ENCODE measurements at places on chromosomes 12 and 14.

DNA sequence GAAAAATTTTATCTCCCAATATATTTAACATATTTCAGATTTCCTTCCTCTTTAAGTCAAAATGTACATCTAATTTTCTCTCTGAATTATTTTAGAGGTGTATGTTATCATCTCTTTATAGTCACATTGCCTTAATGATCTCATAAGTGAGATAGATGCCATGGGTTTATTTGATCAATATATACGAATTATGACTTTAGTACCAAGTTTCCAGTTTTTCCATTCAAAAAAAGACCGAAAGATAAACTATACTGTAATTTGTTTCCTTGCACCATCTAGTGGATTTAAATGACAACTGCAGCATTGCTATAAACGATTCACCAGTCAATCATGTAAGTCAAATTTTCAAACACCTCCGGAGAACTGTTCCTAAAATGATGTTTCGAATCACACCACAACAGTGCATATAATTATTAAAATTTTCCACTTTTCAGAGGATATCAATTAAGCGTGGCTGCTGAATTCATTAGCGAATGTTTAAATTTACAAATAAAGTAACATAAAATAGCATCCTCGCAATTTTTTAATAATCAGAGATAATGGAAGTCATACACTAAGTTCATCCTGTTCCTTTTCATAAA lies 419 bp upstream of the ATXN7L3B start:
- no peak for DNase-seq

DNA sequence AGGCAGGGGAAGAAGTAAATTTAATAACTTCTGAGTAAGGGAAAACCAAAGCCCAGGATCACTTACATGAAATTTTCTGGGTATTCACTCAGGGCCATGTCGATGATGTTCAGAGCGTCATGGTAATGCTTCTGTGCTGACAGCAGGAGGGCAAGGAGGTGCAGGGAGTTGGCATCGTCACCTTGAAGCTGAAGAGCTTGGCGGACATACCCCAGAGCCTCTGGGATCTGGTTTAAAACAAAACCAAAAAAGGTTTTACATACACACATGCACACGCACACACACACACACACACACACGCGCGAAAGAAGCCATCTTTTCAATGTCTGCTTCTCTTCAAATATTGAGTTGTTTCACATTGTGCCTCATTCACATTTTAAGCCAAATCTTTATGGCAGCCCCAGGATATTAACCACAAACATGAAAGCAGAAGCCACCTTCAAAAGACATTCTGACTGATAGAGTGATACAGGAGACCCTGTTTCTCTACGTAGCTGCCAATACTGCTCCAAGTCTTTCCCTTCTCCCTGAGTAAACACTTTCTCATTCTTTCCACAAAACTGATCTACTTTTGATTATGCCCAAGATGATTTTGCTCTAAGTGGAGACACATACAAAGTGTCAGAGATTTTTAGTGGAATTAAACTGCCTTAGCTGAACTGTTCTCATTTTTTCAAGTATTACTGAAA lies 172.1 kb downstream of the TTC7B start:
- DNase-seq, result no peak

- no peak for DNase-seq
Observed at GRCh38 chr14:57046175-57046574, 222.5 kb downstream of the EXOC5 start.

DNA sequence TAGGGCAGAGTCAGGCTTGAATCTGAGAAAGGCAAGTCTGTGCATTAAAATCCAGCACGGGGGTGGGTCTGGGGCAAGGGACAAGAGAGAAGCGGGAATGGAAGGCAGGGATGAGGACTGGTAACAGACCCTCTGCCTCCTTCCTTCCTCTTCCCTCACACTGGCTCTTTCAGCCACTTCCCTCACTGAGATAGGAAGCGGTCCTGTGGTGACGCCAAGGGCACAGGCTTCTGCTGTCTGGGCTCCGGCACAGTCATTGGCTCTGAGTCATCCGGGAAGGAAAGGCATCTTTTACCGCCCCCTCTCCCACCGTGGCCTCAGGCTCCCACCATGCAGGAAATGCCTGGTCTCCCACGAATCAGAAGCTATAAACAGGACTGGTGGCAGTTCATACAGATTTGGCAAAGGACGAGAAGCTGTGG lies 70.2 kb downstream of the ETV6 start:
- DNase-seq, result no peak

- DNase-seq, result no peak
Observed at GRCh38 chr12:54650409-54650808, 2.2 kb upstream of the DCD start.

- DNase-seq, result no peak
Observed at GRCh38 chr12:89984846-89985245, 276.2 kb upstream of the ATP2B1 start.

- no peak for DNase-seq
Observed at GRCh38 chr14:63387711-63388110, 69.0 kb upstream of the GPHB5 start.

- no peak for DNase-seq
Observed at GRCh38 chr12:107451246-107451645, 234.4 kb upstream of the PWP1 start.

DNA sequence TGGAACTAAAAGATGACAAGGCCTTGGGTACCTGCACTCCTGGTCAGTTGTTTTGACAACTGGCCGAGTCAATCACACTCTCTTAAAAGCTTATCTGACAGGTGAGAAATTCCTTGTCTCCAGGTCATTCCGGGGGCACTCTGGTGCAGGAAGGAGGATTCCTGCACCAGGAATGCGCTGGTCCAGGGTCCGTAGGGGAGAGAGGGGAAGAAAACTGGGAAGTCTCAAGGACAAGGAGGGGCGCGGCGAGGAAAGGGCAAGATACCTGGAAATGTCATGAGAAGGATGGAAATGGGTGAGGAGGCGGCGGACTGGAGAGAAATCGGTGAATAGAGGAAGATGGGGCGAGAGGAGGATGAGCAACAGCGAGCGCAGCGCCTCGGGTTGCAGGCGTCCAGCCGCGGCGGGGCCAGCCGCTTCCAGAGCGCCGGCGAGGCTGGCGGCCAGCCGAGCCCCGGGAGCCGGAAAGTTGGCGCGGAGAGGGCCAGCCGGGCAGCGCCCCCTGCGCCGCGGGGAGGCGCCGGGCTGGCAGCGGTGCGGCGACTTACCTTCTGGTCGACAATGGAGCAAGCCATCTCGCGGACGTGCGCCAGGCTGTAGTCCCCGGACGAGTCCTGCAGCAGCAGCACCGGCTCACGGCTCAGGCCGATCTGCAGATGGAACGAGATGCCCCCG lies 809 bp downstream of the PRKD1 start:
- no peak for DNase-seq

GRCh38 chr14:73809391-73809790 lies 42.2 kb upstream of the PTGR2 start:
- DNase-seq, result no peak

DNA sequence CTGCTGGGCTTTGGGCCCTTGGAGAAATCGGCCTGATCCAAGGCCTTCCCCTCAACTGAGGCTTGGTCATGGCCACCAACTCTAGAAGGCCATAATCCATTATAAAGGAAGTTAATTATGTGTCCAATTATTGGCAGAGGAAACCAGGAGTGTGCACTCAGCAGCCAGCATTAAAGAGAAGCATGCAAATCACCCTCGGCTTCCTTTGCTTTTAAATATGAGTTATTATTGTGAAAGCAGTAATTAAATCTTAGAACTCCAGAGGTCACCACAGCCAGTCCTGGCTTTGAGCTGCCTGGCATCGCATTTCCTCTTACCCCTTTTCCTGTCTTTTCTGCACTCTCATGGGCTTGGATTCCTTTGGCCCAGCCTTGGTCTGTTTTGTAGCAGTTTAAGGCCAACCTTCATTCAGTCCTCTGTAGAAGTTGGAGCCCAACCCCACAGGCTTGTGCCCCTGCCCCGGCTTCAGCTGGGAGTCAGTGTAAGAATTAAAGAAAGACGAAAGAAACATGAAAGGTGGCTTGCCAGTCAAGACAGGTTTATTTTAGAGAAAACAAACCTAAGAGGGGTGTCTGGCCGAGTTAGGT lies 14.7 kb upstream of the KRT86 start:
- no peak for DNase-seq

DNA sequence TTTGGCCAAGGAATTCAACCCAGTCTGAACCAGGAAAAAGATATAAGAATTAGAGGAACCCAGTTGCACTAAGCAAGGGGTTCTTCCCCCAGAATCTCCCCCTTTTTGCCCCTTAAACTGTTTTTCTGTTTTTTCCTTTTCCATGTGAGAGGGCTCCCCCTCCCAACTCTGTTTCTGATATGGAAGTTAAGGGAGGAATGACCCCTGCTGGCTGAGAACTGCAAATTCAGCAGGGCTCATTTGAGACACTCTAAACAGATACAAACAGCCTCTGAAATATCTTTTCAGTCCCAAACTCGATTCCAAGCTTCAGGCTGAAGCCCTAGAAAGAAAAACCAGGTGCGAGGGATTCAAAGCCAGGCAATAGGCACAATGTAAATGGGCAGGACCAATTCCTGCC lies 132.7 kb downstream of the SLC41A2 start:
- no peak for DNase-seq

- DNase-seq, result no peak
Observed at GRCh38 chr14:60931218-60931617, 49.7 kb downstream of the TRMT5 start.

- no peak for DNase-seq
Observed at GRCh38 chr14:19947413-19948090, 16.8 kb downstream of the OR4K1 start.

GRCh38 chr12:57166971-57167371 lies 19.6 kb upstream of the LRP1-AS start:
- no peak for DNase-seq

- DNase-seq, result no peak
Observed at GRCh38 chr12:97038834-97039233, 131.8 kb downstream of the NEDD1 start.

GRCh38 chr14:51595881-51596455 lies 55.7 kb upstream of the FRMD6 start:
- DNase-seq, result no peak

GRCh38 chr12:80208071-80208470 lies 108.7 kb downstream of the OTOGL start:
- no peak for DNase-seq

Measured in activated naive CD4-positive, alpha-beta T cell (primary cell).